Jurkat, Clone E6-1 (cell line): ENCODE measurements at places on chromosomes 6 and 20.

DNA sequence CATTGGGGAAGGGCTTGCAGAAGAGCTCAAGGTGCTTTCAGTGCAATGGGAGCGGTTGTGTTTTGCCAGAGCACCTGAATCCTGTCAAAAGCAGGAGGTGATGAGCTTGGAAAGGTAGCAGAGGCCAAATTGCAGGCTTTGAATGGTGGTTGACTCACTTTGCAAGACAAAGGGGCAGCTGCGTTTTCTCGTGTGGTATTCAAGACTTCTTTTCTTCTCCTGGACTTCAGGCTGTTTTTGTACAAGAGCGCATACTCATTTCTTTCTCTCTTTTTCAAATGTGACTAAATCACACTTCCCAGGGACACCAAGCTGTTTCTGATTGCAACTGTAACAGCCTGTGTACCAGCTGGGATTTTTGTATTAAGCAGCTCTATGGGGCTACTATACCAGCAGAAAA lies 32.3 kb downstream of the GHRH start:
- no peak for DNase-seq

DNA sequence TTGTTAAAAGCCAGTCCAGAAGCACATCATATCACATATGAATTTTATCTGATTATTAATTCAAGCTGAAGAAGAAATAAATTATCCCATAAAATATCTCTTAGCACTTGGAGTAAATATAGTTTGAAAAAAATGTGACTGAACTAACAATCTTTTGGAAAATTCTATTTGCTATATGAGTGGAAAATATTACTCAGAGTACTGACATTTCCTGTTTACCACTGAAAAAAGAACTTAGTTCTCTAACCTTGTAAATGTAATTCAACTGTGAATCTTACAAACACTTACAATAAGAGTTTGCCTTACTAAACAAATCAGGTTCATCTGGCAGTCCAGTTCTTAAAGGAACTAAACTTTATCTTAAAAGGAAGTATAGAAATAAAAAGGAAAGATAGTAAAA lies 44.2 kb downstream of the MOXD1 start:
- DNase-seq, result no peak

DNA sequence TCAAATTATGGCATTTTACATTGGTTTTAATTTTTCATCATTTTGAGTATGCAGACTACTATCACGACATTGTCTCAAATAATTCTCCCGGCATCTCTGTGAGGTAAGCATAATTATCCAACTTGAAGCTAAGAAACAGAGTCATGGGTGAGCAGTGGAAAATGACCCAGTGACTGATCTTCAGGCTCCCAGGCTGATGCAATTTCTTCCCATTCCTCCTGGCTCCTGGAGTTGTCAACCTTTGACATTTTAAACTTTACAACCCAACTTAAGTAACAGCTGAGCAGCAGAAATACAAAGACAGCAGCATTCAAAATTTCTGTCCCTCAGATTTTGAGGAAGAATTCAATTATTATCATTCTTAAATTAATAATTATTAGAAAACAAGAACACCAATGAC lies 13.7 kb upstream of the LAMA4 start:
- DNase-seq, result no peak

DNA sequence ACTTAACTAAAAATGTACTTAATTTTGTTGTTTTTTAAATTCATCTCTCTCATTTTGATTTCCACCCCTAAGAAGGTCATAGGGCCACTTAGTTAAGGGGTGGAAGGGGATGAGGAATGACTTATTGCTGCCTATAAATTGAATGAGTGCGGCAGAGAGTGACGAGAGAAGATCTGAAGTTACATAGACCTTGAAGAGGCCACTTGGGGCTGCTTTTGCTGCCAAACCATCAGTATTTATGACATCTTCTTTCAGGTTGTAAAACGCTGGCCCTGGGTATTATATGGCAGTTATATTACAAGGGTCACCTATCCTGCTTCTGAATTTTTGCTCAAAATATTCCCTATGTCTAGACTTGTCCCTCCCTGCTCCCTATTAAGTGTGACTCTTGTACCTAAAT lies 119.6 kb upstream of the RIMS1 start:
- DNase-seq, result no peak

GRCh38 chr6:12586721-12587480 lies 129.7 kb upstream of the PHACTR1 start:
- DNase-seq, result no peak

DNA sequence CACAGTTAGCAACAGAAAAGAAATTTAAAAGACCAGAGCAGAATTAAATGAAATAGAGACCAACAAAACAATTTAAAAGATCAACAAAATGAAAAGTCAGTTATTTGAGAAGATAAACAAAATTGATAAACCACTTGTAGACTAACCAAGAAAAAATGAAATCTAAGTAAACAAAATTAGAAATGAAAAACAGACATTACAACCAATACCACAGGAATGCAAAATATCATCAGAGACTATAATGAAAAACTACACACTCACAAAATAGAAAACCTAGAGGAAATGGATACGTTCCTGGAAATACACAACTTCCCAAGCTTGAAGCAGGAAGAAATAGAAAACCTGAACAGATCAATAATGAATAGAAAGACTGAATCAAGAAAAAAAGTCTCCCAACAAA lies 97.8 kb downstream of the WDR27 start:
- no peak for DNase-seq

DNA sequence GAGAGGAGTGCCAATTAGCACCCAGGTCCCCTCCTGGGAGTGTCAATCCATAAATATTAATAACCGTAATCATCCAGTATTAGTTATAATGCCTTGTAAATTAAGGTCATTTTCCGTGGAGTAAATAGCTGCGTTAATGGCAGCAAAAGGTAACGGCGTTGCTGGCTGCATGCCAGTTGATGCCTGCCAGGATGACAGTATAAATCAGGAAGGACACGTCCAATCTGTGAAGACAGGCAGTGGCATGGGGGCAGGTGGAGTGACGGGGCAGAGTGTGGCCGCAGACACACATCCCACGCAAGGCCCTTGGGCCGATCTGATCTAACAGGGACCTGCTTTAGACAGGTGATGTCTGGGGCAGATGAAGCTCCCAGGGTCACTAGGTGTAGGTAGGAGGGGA lies 49.1 kb downstream of the KCNB1 start:
- no peak for DNase-seq

GRCh38 chr6:79782792-79783580 lies 151.9 kb downstream of the SH3BGRL2 start:
- DNase-seq, result no peak

DNA sequence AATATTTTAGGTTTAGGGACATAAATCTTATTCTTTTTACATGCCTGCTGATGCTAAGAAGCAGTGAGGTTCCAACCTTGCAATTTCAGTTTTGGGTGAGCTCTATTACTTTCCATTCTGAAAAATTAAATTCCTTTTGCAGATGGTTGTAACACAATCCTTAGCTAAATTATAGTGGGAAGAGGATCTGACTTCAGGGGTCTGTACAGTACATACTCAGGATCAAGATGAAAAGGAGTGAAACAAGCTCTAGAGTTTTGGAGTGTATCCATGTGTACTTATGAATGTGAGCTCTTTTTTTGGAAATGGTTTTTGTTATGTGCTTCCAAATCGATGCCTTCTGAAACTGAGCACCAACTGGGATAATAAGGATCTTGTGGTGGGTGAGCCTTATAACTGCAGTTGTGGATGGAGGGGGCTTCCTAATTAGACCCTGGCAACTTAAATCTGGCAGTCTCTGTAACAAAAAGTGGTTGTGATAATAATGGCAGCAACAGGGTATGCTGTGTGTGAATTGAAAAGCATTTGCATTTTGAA lies 218.8 kb upstream of the MAP3K7 start:
- DNase-seq, result no peak

- DNase-seq, result no peak
Measured at GRCh38 chr20:15847196-15847784, 726.0 kb downstream of the KIF16B start.

GRCh38 chr6:80098392-80098791 lies 8.1 kb upstream of the BCKDHB start:
- no peak for DNase-seq

- no peak for DNase-seq
Measured at GRCh38 chr20:54197621-54198604, 10.0 kb upstream of the PFDN4 start.

DNA sequence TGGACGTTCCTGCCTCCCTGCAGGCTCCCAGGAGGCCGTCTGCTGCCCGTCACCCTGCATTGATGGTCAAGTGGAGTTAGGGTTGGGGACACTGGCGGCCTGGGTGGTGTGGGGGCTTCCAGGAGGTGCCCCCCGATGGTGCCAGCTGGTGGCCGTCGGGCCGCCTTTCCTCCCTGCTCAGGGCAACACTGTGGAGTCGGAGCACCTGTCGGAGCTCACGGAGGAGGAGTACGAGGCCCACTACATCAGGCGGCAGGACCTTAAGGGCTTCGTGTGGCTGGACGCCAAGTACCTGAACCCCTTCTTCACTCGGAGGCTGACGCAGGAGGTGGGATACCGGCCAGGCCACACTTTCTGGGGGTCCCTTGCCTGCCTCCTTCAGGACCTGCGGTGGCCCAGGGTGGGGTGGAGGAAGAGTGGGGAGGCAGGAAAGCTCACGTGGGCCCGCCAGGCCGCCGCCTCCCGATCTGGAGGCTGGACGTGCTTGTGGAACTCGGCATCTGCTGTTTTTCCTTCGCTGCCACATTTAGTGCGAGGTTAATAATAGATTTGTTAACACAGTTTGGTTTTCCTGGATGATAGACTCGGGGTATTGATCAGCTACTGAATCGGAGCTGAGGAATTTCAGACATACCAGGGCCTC lies 28.6 kb downstream of the SPATA2 start:
- DNase-seq, result no peak

- no peak for DNase-seq
Measured at GRCh38 chr6:161265975-161266374, 7.9 kb downstream of the AGPAT4 start.

DNA sequence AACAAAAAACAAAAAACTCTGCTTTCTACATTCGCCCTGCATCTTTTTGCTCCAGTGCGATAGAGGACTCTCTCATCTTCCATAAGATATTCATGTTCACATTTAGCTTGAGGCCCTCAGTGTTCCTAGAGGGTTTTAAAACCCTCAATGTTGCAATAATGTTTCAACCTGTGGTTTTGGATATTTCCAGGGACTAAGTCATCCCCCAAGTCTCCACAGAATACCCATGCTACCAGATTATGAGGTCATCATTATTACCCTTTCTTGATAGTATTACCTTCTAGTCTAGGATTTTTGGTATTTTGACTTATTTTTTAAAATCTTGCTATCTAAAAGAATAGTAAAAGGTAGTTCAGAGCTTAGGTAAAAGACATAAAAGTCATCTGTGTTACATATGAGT lies 480.5 kb upstream of the ID4 start:
- DNase-seq, result no peak

GRCh38 chr6:111989743-111990142 lies 64.2 kb upstream of the CCN6 start:
- DNase-seq, result peak; percentile 55

GRCh38 chr20:24950128-24950835 lies 1.2 kb downstream of the CST7 start:
- DNase-seq, result no peak

DNA sequence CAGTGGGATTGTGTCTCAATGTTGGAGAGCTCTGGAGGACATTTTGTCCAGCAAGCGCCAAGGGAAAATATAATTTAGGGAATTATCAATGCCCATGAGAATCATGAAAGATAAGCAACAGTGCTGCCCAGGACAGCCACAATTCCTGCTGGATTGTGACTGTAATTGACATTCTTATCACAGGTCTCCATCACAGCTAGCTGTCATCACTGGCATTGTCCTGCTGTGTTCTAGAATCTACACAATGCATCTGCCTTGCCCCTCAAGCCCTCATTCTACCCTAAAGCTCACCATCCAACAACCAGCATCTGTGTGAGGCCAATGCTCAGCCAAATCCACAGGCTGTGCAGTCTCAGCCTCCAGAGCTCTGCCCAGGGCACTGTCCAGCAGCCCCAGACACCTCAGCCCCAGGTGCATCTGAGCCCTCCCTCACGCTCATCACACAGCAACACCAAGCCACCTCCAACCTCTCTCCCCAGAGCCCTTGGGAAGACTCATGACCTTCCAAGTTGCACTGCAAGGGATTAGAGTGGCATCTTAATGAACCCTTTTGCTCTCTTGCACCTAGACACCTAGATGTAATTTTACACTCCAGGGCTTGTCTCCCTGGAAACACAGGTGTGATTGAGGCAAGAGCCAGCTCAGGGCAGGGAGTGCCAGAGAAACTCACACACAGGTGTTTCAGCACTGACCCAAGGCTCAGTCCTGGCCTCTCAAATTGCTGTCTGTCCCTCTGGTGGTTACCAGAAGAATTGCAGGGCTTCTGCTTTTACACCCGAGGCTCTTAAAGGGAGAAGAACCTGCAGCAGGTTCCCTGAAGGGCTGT lies 85.2 kb upstream of the PHACTR3 start:
- peak; percentile 48 for DNase-seq

DNA sequence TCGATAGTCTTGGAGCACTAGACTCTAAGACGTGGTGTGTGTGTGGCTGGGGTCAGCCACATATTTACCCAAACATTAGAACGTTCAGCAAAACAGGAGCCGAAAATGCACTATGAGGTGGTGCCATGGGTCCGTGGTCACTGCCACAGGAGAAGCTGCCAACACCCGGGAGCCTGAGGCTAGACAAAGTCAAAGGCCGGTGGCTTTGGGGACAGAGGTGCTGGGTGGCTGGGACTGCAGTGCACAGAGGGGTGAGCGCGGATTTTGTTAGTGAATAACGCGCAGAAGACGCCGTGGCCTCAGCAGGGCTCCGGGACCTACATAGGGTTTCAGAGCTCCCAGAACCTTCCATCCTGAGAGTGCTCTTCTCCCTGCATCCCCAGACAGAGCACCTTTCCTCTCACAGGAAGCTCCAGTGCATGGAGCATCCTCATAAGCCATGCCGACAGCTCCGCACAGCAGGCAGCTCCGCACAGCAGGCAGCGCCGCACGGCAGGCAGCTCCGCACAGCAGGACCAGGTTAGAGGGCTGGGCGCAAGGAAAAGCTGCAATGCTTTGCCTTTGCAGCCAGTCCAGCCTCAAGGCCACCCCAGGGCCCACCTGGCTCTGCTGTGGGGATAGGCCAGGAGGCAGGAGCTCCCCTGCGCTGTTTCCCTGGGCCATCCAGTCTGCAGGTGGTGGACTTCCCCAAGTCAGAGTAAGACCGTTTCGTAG lies 304.1 kb downstream of the TAF4 start:
- no peak for DNase-seq

GRCh38 chr20:10793766-10794165 lies 120.0 kb upstream of the JAG1 start:
- no peak for DNase-seq

GRCh38 chr20:49372095-49372734 lies 94.4 kb upstream of the ZNFX1 start:
- DNase-seq, result no peak

- DNase-seq, result peak; percentile 35
Measured at GRCh38 chr6:41193171-41193734, 7.7 kb downstream of the TREML2 start.

DNA sequence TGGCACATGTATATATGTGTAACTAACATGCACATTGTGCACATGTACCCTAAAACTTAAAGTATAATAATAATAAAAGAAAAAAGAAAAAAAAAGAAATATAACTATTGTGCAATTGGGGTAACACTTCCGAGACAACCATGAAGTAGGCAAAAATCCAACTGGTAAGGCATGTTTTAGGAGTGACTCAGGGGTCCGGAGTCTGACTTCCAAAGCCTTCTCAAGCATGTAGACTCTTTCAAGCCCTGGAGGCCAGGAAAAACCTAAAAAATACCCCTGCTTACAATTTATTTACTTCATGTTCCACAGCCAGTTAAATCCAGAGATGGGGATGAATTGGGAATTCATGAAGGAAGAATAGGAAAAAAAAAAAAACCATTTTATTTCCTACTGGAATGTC lies 161.3 kb upstream of the PHACTR1 start:
- no peak for DNase-seq

- no peak for DNase-seq
Measured at GRCh38 chr20:5180421-5180820, 53.6 kb downstream of the CDS2 start.
